ENCODE measurements at places on chromosomes 7 and 10. TPM values are rescaled to one million over a fixed set of nuclear protein-coding genes. Genes with fewer than 3 reads are reported as not detected.

DNA sequence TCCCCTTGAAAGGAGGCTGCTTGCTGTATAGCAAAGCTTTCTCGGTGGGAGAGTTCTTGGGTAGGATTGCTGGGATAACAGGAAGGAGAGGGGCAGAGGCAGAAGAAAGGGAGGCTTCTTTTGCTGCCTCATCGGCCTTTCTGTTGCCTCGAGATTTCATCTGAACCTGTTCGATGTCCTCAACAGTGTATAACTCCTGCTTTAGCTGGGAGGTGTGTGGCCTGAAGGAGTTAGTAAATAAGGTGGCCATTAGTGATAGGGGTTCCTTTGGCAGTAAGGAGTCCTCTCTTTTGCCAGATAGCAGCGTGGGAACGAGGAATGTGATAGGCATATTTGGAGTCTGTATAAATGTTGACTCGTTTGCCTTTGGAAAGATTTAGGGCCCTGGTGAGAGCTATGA, 20.0 kb downstream of the SCIN start:
- DNase-seq: no peak

DNA sequence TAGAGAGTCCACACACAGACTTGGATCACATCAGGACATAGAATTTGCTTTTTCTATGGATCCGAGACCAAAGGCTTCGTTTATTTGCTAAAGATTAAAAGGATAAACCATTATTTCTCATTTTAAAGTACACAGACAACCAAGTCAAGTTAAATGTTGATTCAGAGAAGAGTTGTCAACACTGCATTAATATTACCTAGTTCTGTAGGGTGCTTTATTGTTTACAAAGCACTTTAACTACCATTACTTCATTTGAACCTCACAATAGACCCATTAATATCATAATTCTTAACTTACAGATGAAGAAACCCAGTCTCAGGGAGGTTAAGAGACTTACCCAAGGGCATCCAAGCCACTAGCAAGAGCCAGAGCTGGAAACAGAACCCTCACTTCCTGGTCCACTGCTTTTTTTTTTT, 43.2 kb upstream of the GSAP start:
- DNase-seq: no peak

The ABCB1 gene
- total RNA-seq: not detected

DNA sequence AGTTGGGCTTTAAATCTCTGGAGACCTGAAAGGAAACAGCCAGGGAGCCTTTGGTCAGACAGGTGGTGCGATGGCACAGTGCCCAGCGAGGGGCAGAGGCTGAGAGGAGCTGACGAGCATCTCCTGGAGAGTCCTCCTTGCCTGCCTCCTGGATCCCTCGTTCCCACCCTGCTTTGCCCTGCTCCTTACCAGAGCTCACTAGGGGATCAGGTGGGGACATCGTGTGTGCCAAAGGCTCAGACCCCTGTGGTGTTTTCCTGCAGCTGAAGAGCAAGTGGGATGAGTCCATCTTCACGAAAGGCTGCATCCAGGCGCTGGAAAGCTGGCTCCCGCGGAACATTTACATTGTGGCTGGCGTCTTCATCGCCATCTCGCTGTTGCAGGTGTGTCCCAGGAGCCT, 21.8 kb upstream of the SH2D4B start:
- no peak for DNase-seq

DNA sequence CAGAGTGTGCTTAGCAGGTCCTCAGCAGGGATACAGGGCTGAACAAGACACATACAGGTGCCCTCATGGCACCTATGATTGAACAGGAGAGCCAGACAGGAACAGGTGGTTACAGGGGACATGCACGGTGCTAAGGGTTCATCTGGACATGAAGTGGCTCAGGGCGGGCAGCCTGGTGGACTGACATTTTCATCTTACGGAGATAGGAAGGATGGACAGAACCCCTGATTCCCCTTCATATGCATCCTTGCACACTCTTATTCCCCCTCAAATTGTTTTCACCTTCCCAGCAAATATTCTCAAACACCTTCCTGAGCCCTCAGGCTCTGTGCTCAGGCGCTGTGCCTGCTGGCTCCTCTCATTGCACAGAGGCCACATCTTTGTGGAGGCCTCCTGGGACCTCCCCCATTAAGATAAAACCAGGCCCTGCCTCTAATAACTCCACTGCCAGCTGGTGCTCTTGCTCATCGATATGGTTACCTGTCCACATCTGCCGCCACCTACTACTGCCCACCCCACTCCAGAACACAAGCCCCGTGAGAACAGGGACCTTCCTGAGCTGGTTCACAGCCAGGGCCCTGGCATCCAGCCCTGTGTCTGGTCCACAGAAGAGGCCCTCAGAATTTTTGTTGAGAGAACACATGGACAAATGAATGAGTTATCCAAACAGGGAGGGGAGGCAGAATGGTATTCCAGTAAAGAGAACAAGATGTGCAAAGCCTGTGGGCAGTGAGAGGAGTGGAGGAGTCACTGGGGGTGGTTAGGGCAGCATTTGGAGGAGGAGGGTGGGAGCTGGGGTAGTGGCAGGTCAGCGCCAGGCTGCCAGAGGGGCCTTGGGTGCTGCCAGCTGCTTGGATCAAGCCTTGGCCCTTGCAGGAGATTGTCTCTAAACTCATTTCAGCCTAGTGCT, 68.9 kb upstream of the AQP1 start:
- DNase-seq: no peak

DNA sequence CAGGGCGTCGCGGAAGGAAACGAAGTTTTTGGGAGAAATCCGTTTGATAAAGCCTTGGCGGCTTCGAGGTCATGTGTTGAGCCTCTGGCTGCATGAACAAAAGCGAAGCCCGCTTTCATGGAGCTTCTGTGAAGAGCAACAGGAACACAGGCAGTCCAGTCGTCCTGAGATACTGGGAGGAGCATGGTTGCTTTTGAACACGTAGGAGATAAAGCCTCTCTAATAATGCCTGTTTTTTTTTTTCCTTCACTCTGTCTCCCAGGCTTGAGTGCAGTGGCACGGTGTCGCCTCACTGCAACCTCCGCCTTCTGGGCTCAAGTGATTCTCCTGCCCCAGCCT, 473 bp upstream of the ZNF32 start:
- DNase-seq: no peak

The RASA4B gene
- 5.9 TPM for total RNA-seq

- peak; percentile 44 for DNase-seq
These were observed 234.6 kb upstream of the CCDC6 start for GRCh38 chr10:60140651-60141632.

GRCh38 chr10:80319318-80319717, 29.9 kb upstream of the MAT1A start:
- DNase-seq: no peak

DNA sequence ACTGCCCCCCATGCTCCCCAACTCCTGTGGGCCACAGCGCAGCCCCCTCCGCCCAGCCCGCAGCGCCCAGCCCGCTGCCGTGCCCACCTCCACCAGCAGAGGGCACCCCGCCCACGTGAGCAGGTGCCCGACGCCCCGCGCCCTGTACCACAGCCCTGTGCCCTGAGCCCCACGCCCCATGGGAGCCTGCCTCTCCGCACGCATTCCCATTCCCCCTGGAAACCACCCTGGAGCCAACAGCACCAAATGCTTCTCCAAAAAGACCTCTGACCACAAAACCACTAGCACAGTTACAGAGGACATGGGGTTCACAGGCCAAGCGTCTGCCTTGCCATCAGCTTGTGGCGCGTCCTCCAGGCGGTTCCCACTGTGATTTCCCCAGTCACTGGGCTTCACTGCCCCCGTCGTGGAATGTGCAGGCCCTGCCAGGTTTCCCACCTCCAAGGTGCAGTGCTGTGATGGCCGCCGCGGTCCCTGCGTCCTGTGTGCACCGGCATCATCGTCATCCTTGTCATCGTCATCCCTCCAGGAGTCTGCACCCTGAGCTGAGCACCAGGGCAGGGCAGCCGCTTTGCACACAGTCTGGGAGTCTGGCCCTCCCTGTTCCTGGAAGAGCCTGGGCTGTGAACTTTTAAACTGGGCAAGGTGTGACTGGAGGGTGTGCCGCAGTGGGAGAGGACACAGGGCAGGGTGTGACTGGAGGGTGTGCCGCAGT, 61.7 kb downstream of the PWWP2B start:
- peak; percentile 98 for DNase-seq

The PNLIPRP3 gene
- not detected for total RNA-seq

DNA sequence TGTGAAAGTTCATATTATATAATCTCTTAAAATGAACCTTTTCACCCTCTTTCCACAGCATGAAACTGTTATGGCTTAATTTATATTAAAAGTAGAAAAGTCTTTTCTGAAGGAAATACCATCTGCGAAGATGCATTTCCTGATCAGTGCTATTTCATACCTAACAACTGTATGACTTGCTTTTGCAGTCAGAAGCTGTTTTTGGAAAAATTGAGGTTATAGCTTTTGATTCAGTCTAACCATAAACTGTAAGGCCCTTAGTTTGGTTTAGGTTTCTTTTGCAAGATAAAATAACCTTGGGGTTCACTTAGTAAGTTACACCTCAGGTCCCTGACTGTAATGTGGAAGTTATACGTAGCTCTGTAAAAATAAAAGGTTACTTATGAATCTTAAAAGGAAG, 22.7 kb upstream of the PARP12 start:
- DNase-seq: no peak

GRCh38 chr10:101467286-101467770, 113.4 kb downstream of the BTRC start:
- DNase-seq: peak; percentile 28

The EPO gene
- total RNA-seq: 0.15 TPM

- DNase-seq: no peak
These were observed 61.5 kb downstream of the ITGA8 start for GRCh38 chr10:15658069-15658702.

DNA sequence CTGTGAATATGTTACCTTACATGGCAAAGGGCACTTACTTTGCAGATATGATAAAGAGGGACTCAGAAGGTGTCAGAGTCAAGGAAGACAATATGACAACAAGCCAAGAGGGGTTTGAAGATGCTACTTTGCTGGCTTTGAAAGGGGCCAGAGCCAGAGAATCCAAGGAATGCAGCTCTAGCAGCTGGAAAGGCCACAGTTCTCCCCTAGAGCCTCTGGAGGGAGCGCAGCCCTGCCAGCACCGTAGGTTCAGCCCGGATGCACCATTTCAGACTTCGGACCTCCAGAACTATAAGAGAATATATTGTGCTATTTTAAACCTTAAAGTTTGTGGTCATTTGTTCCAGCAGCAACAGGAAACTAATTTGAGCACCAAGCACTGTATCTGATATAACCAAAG, 32.9 kb upstream of the WDR11 start:
- peak; percentile 39 for DNase-seq

The GHRHR gene
- 2.7 TPM for total RNA-seq

DNA sequence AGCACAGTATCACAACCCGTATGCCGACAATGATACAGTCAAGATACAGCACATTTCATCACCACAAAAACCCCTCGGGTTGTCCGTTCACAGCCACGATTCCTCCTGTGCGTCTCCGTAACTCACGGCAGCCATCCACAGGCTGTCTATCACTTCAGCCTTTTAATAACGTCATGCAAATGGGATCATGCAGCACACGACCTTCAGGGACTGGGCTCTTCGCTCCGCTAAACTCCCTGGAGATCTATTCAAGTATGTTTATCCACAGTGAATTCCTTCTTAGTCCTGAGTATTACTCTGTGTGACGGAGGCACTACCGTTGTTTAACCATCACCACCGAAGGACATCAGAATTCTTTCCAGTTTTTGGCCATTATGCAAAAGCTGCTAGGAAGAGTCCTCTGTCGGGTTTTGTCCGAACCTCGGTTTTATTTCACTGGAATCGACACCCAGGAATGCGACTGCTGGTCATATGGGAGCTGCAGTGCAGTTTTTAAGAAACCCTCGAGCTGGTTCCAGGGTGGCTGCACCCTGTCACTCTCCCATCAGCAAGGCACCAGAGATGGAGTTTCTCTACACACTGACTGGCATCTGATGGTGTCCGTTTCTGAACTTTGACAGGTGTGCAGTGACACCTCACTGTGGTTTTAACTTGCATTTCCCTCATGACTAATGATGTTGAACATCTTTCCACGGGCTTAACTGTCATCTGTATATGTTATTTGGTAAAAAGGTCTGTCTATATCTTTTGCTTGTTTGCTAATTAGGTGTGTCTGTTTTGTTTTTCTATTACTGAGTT, 193.6 kb downstream of the MAD1L1 start:
- peak; percentile 27 for DNase-seq

DNA sequence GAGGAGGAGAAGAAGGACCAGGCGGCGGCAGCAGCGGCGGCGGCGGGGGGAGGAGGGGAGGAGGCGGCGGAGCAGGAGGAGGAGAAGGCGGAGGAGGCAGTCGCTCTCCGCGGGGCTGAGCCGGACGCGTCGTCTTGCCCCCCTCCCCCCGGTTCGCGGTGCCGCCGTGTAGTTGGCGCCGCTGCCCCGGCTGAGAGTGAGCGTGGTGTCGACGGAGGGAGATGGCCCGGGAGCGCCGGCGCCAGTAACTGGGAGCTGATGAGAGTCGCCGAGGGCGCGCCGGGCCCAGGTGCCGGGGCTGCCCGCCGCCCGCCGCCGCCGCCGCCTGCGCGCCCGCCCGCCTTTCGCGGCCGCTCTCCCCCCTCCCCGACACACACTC, 257 bp downstream of the WAC start:
- DNase-seq: no peak

DNA sequence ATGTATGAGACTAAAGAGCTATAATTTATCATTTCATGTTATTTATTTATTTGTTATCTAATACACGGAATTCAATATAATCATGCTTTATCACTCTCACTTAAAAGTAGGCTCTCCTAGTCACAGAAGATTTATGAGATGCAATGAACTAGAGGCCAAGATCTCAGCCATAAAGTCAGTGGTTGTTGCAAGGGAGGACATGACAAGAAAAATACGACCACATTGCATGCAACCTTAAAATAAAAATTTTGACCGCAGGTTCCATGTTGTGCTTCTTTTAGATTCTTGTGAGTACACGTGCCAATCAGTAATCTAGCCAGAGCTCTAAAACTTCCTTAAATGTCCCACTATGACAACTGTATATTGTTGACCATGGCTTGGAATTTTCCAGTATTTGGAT, 75.9 kb upstream of the SP8 start:
- DNase-seq: no peak

DNA sequence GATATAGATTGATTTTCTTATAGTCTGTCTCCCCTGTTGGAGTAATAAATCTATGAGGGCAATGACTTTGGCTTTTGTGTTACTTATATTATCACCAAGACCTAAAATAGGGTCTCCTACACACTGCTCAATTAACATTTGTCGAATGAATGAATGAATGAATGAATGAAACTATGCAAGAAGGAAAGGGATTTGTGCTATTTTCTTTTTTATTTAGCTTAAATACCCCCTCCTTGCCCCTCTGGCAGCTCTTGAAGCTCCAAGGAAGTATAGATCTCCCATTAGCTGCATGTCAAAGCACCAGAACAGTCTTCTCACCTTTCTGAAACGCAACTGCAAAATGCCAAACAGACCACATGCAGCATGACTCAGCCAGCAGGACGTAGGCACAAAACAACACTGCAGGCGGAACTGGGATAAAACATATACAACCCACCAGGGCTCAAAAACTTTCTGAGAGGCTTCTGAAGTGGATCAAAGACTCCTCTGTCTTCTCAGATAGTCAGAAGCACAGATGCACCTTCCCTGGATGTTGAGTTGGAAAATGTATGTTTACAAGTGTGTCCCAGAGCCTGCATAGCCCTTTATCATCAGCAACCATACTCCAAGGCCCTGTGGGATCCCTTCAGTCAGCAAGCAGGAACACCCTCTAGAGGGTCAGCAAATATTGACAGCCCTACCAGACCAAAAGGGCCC, 187.8 kb downstream of the NPSR1 start:
- DNase-seq: peak; percentile 57

The SYT15 gene
- total RNA-seq: not detected
